ENCODE measurements at places on chromosomes 2 and 18.

DNA sequence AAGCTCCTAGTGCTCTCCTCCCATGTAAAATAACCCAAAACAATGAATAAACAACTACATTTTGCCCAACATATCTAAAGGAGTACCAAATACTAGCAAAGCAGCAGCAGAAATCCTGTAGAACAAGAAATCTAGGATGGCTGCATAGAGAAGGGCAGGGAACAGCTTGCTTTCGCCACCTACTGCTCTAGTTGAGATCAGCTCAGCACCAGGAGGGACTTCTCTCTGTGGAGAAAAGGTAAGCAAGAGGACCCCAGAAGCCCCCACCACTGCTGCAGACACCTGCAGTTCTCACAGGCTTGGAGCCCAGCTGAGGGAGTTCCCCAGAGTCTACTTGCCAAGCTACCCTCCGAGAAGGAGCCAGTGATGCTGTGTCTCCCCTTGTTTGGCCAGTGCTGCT is 243.0 kb upstream of the CHST9 start:
- DNase-seq, result no peak

DNA sequence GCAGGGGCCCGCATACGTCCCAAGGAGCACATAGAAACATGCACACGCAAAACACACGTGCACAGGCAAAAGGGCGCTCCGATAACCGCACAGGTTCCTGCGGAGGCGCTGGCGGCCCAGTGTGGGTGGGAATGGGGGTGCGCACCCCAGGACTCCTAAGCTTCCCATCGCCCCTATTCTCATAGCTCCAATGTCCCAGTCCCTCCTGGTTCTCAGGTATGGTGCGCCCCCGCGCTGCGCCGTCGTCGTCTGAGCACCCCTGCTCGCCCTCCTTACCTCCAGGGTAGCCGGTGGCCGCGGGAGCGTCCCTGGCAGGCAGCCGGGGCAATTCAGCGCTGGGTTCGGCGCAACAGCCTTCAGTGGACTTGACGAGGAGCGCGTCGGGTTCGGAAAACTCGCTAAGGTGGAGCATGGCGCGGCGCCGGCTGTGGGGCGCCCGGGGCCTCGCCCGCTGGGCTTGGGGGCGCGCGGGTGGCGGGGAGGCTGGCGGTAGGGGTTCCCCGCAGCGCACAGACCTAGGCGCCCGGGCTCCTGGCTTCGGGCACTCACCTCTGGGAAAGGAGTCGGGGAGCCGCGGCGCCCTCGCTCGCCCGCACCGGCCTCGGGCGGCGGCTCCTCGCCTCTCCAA is 328 bp downstream of the EGR4 start:
- no peak for DNase-seq

DNA sequence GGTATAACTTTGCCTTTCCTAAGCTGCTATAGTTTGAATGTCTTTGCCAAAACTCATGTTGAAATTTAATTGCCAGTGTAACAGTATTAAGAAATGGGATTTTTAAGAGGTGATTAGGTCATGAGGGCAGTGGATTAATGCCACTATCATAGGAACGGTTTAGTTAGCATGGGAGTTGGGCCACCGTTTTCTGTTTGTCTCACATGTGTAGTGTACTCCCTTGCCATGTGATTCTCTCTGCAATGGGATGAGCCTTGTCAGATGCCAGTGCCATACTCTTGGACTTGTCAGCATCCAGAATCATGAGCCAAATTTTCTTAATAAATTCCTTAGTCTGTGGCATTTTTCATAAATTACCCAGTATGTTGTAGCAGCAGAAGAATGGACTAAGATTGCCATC is 388.9 kb upstream of the RGPD4 start:
- DNase-seq, result no peak

GRCh38 chr2:203470371-203470770 is 64.7 kb downstream of the RAPH1 start:
- DNase-seq, result peak; percentile 14

GRCh38 chr18:3140342-3140741 is 79.4 kb downstream of the MYOM1 start:
- no peak for DNase-seq

GRCh38 chr2:202910698-202911097 is 775 bp downstream of the WDR12 start:
- DNase-seq, result no peak

DNA sequence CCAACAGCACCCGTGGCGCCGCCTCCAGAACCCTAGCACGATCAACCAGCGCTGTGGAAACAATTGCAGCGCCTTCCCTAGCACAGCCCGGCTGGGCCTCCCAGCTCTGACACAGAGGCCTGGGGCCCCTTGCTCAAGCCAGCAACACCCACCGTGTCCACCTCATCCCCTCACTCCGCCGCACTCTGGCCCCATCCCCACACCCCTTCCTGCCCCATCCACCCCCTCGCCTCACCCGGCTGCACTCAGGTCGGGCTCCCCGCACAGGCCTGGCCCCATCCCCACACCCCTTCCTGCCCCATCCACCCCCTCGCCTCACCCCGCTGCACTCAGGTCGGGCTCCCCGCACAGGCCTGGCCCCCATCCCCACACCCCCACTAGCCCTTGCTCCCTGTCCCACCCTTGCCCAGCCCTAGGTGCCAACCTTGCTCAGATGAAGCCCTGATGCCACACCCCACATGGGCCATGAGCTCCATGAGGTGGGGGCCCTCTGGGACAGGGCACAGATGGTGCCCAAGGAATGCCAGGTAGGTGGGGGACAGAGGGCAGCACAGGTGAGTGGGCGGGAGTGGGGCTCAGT is 28.7 kb downstream of the KIF1A start:
- DNase-seq, result no peak

- no peak for DNase-seq
These were observed 24.5 kb downstream of the DARS1 start for GRCh38 chr2:135960656-135961551.

DNA sequence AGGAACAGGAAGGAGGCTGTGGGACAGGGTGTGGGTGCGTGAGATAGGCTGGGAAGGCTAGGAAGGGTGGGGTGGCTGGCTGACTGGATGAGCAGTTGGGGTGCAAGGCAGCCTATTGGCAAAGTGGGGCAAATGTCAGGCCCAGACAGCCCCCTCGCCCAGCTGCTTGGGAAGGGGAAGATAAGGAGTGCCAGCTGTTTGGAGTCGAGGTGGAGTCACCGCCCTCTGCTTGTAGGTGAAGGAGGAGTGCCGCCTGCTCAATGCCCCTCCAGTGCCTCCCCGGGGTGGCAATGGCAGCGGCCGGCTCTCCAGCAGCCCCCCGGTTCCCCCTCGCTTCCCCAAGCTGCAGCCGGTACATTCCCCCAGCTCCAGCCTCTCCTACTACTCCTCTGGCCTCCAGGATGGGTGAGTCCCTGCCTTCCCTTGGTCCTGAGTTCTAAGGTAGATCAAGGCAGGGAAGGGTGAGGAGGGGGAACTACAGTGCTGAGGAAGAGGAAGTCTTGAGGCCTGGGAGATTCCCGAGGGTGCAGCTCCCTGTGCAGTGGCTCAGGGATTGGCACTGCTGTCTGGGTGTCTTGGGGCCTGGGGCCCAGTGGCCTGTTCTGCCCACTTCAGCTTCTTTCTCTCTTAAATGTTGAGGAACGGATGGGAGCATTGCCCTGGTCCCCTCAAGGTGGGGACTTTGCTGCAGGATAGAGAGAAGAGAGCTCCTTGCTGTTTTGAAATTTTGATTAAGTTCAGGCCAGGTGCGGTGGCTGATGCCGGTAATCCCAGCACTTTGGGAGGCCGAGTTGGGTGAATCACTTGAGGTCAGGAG is 13.3 kb downstream of the GAREM2 start:
- no peak for DNase-seq

DNA sequence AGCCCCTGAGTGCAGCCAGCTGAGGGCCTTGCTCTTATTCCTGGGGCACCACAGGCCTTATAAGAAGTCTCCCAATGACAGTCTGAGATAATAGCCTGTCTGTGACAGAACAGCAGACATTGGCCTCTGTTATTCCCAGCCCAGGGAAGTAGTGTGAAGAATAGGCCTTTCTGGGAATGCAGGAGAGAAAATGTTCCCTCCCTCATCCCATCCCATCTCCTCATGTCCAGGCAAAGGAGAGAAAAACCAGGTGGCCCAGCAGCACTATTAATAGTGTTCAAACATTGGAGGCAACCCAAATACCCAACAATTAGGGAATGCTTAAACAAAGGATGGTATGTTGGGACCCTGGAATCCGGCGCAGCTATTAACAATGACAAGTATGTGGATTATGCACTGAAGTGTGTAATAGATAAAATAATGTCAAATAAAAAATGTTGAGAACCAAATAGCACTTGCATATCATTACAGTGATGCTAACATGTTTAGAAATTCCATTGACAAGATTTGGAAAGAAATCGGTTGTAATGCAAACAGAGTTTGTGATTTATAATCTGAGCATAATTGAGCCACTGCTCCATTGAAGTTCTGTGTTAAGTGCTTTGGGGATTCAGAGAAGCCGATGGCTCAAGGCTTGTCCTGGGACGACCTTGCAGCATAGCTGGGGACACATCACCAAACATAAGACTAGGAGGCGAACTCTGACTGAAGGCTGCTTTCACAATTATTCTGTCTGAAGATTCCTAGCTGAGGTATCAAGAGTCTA is 69.3 kb downstream of the LBH start:
- peak; percentile 89 for DNase-seq

- DNase-seq, result no peak
These were observed 391.3 kb upstream of the CELF4 start for GRCh38 chr18:37956902-37957301.

DNA sequence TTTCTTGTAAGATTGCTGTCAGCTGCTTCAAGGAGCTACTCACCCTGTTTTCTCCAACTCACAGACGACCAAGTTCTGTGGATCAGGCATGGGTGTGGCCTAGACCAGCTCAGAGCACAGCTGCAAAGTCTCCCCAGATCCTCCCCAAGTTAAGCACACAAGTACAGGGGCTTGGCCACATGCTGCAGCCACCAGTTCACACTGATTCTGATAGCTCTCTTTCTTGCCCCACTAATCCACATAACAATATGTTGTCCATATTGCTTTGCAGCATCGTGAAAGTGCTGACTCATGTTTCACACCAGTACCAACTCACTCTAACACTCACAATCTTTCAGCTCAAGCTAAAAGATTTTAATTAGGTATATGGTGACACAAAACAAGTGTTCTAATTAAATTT is 437.0 kb downstream of the PARD3B start:
- peak; percentile 14 for DNase-seq

DNA sequence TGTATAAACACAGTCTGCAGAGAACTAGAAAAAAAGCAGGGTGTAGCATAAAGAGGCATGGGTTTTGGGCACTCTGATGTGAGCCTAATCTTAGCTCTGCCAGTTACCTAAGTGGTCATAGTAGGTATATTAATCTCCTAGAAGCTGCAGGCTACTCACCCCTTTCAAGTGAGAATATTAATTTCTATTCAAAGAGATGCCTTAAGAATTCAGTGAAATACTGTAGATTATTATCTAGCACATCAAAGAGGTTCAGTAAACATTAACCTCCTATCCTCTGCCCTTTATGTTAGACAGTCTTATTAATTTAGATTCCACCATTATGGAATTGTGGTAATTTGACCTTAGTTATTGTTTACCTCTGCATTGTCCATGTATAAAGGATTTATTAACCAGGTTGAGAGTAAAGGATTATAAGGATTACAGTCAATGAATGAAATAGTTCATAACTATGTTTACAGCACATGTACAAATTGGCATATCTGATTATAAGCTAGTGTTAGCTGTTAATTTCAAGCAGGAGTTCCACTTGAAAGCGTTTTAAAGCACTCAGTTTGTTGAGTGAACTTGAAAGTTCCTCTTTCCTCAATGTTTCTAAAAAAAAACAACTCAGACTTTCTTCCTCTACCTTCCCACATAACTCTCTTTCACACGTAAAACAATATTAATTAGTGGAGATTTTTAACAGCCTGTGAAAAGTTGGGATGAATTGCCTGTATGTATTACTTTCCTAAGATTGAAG is 150.6 kb upstream of the EPC2 start:
- DNase-seq, result no peak

DNA sequence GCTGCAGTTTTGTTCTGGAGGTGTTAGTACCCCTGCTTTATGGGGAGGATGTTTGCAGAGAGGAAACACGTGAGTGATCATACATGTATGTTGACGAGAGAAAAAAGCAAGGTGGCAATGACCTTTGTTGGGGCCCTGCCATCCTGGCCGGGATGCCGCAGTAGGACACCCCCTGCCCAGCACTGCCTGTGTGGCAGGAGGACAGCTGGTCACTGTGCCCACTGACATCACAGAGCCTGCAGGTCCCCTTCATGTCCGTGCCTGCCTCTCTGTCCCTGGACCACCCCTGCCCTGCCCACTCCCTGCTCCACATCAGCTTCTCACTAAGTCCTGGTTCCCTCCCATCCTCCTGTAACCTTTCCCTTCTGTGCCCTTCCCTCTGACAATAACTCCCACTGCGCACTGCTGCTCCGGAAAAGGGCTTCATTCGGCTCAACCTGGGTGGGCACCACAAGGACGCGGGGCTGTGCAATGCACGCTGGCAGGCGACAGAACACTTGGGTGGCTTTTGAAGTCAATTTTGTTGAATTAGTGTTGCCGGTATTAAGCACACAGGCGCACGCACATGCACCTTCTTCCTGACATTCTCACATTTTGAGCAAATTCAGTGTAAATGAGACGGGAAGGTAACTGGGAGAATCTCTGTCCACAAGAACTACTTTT is 51.5 kb upstream of the TWIST2 start:
- no peak for DNase-seq

GRCh38 chr2:42328148-42328833 is 32.7 kb downstream of the COX7A2L start:
- DNase-seq, result peak; percentile 31

- DNase-seq, result no peak
These were observed 41.3 kb upstream of the CREG2 start for GRCh38 chr2:101428422-101429176.

- DNase-seq, result no peak
These were observed 126.3 kb downstream of the C2orf74 start for GRCh38 chr2:61288070-61288841.

DNA sequence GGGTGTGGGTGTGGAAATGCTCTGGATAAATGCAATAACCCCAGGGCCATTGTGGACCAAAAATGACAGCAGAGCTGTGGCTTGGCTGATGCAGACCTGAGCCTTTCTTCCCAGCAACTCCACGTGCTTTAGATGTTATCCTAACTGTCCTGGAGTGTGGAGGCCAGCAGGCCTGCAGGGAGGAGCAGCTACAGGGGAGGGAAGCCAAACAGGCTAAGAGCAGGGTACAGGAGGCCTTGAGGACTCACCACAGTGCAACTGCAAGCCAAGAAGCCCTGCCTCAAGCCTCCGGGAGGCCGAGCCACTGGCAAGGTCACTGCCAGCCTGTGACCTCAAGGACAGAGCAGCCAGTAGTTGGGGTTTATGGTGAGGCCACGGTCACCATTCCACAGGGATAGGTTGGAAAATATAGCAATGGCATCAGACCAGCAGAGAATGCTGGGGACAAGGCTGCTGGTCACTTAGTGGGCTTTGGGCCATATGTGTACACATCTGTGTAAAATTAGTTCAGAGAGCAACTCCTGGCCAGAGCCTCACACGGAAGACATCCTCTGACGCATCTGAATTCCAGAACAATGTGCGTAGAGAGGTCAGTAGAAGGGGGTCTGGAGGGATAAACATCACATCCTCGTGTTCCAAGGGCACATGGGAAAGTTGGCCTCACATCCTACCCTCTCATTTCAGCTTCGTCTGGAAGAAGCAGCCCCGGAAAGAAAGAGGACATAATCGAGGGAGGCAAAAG is 76.2 kb upstream of the UPP2 start:
- peak; percentile 84 for DNase-seq

GRCh38 chr2:72127401-72128058 is 20.1 kb downstream of the CYP26B1 start:
- DNase-seq, result no peak
